ENCODE measurements at places on chromosomes 5 and 9.
A peak's percentile ranks its signal among the peaks of the same experiment; 100 is the strongest.

DNA sequence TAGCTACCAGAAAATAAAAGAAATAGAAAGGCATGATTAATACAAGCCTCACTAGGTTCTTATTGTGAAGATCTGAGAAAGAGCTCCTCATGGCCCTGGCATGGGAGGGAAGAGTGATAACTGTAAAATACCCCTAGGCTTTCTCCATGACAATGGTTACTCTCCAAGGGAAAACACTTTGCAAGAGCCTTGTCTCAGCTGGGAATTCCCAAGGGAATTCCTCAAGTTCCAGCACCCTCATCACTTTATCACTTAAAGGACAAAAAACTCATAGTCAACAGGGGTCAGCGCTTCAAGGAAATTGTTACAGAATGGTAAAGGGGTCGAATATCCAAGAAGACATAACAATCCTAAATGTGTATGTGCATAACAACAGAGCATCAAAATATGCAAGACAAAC, 21.2 kb downstream of the SYK start:
- DNase-seq = no peak

- DNase-seq = no peak
These were observed 130.7 kb downstream of the SEC61B start for GRCh38 chr9:99352826-99353225.

DNA sequence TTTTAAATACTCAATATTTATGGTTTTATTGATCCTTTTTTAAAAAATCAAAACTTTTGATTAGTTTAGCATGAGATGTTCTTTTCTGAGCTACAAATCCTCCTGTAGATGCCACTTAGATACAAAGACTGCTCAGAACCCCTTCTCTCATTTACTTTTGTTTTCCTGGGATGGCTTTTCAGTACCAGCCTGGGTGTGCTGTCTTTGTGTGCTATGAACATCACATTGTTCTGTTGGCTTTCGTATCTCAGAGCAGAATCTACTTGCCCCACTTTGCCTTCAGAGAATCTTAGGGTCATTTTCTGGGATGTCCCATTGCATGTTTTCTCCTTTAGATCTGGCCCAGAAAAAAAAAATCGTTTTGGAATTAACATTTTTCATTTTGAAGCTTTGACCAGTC, 85.9 kb downstream of the RASGRF2 start:
- no peak for DNase-seq

GRCh38 chr5:84436866-84437265, 52.2 kb upstream of the EDIL3 start:
- no peak for DNase-seq

DNA sequence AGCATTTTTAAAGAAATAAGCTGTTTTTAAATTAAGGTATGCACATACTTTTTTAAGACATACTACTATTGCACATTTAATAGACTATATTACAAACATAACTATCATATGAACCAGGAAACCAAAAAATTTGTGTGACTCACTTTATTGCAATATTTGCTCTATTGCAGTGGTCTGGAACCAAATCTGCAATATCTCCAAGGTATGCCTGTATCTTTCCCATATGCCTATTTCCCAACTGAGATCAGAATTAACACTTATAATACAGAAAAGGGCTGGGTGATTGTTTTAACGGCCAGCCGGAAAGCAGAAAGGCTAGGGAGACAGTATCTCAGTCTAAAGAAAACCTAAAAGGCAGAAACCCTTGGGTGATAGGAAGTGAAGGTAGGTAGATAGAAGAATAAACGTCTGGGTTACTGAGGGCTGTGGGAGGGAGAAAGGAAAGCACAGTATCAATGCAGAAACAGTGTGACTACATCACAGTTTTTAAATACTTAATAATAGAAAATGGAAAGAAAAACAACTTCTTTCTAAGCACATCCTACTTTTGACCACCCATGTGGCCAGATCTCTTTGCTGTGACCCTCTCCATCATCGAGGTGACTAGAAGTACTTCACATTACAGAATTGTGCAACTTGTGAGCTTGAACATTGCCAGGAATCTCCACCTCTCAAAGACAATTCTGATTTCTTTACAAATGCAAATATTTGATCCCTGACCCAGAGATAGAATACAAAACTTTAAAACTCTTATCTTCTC, 126.4 kb downstream of the LPAR1 start:
- DNase-seq = no peak

DNA sequence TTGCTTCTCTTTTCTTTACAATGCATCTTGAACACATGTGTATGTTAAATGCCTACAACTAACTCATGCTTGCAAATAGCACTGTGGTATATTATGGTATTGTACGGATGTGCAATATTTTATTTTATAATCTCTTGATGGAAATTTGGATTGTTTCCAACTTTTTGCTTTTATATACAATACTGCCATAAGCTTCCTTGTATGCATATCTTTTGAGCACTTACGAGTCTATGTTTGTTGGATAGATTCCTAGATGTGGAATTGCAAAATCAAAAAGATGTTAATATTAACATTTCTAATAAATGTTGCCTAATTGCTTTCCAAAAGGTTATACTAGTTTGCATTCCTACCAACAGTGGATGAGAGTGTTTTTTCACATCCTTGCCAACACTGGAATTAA, 3.4 kb upstream of the GALNT12 start:
- DNase-seq = no peak

DNA sequence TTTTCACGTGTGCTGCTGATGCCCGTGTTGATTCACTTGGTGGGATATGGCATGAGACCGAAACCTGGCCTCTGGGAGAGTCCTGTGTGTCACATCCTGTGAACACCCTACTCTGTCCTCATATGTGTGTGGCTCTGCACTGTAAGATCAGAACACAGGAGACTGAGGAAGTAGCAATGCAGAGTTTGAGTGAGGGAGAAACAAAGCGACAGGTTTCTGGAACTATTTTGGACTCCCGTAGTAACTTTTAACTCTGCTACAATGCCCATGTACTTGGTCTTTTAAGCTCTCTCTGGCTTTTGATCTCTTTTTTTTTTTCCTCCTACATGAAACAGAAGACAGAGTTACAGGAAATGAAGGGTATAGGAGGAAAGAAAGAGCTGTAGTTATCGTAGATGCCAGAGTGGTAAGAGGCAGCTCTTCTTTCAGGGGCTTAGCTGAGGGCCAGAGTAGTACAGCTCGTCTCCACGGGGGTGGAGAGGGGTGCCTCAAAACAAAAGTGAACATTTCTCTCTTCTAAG, 26.6 kb downstream of the GRAMD2B start:
- peak; percentile 23 for DNase-seq

- no peak for DNase-seq
These were observed 13.2 kb upstream of the LNPEP start for GRCh38 chr5:96922499-96923244.

DNA sequence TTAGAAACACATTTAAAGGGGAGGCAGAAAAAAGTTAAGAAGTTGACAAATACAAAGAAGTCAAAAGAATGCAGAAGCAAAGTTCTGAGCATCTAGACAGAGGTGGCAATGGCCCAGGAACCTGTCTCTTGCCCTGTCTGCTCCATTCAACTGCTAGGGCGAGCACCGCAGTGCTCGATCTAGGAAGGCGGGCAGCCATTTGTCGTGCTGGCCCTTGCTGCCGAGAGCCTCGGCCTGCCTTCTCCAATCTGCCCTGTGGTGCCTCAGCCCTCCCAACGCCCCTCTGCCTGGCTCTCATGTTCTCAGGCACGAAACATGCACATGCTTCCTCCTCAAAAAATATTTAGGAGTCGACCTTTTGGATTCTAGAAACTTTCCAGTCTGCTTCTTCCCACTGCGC, 42.2 kb downstream of the DDX31 start:
- DNase-seq = no peak

DNA sequence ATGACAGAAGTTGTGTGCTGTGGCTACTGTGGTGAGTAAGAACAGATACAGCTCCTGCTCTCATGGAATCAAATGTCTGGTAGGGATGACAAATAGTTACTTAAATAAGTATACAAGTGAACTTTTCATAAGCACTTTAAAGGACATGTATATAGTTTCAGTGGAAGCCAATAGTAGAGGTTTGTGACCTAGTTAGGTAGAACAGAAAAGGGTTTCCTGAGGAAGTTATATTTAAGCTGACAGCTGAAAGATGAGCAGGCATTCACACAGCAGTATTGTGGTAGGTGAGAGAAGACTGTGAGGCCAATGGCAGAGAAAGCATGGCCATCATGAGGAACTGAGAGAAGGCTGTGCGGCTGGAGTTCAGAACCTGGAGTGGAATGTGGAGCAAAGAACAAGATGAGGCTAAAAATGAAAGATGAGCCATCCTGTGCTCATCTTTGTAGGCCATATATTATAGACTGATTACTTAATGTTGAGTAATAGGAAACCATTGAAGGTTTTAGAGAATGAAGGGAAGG, 15.4 kb downstream of the FAM174A start:
- no peak for DNase-seq

GRCh38 chr5:178640331-178641045, 13.6 kb upstream of the CLK4 start:
- DNase-seq = no peak

- no peak for DNase-seq
These were observed 6.3 kb upstream of the MXD3 start for GRCh38 chr5:177317959-177318377.

DNA sequence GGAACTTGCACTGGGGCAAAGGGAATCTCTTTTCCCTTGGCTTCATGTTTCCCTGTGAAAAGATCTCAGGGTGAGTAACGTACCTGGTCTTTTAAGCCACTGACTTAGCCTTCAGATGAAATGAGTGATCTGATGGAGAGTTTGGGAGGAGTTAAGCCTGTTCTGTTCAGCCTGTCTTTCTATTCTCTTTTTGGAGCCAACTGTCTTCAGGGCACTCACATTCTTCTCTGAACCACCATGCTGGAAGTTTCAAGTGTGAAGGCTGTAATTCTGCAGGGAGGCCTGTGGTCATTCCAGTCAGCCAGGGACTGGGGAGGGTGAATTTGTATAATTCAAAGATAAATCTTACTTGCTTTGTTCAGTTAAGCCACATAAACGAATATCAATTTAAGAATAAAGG, 722.2 kb upstream of the SEMA6A start:
- no peak for DNase-seq

DNA sequence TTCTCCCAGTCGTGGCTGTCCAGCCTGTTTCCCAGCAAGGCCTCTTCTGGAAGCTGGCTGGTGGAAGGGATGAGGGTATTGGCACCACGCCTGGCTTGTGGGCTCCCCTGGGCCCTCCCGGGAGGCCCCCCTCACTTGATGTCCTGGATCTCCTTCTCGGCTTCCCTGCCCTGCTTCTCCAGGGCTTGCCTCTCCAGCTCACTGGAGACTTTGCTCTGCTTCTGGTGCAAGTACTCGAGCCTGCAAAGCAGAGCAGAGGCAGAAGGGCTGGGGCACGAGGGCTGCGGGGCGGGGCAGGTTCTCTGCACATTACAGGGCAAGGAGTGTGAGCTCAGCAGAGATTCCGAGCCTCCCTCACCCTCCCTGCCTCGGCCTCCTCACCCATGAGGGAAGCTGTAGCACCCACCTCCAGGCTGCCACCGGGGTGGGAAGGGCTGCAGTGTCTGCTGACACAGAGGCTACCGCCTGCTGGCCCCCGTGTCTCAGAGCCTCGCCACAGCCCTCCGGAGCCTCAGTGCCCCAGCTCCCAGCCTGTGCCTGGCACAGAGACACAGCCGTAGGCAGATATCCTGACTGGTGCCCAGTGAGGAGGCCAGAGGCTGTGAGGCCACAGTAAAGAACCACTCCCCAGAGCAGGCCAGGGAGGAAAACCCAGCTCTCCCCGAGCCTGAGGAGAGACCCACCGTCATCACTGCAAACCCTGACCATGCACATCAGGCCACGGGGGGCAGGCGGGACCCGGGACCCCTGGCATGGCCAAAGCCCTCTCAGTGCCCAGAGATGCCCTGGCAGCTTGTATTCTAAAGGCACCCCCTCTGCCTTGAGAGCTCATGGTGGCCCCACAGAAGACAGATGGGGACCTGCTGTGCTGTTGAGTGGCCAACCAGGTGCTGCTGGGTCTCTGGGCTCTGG, 7.2 kb downstream of the SNAPC4 start:
- DNase-seq = no peak

DNA sequence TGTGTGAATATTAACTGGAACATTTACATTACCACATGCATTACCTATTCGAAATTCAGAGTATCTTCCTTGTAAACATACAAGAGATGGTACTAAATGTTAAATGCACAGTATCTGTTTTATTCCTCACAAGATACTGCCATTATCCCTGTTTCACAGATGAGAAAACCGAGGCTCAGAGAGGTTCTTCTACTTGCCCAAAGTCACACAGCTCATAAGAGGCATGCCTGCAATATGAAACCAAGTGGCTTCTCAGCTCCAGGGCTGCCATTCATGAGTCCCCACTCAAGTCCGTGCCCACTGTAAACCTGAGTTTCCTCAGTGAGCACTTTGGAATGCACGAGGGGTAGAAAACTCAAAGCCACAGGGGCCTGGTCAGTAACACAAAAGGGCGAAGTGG, 55.0 kb upstream of the FABP6 start:
- no peak for DNase-seq

GRCh38 chr9:6410633-6411032, 2.4 kb upstream of the UHRF2 start:
- no peak for DNase-seq

- DNase-seq = peak; percentile 19
These were observed 16.9 kb downstream of the DNAJC18 start for GRCh38 chr5:139422307-139422893.

DNA sequence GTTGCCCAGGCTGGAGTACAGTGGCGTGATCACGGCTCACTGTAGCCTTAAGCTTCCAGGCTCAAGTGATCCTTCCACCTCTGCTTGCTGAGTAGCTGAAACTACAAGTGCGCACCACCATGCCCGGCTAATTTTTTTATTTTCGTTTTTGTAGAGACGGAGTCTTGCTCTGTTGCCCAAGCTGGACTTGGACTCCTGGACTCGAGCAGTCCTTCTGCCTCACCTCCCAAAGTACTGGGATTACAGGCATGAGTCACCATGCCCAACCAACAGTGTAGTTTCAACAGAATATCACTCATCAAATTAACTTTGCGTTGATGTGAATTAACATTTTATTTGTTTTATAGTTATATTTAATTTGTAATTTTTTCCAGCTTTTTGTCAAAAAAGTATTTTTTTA, 45.3 kb downstream of the WDR70 start:
- no peak for DNase-seq

GRCh38 chr5:88502179-88503040, 233.8 kb upstream of the TMEM161B start:
- no peak for DNase-seq

DNA sequence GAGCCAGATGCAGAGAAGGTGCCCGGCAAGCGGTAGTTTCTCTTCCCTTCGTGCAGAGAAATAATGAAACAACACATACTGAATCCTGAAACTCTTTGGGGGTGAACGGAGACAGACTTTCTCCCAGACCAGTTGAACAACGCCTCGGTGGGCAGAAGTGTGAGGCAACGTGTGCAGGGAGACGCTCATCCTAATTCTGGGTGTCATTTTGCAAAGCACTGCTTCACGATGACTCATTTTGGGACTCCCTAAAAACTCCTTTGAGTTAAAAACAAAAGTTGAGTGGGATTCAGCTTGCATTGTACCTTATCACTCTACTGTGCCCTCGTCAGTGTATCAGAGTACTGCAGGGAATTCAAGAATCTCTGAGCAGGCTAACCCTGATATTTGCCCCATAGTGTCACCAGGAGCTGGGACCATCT, 3.5 kb upstream of the NEK6 start:
- no peak for DNase-seq

GRCh38 chr5:40154194-40154593, 525.5 kb upstream of the PTGER4 start:
- DNase-seq = no peak

All from stimulated activated CD8-positive, alpha-beta memory T cell treated with anti-CD3 and anti-CD28 coated beads, Interleukin-15, amount 100 ng/mL, for 4 hours (primary cell).